Activated CD4-positive, alpha-beta T cell treated with anti-CD3 and anti-CD28 coated beads for 1 hour (primary cell): ENCODE measurements at places on chromosomes 5 and 9.

DNA sequence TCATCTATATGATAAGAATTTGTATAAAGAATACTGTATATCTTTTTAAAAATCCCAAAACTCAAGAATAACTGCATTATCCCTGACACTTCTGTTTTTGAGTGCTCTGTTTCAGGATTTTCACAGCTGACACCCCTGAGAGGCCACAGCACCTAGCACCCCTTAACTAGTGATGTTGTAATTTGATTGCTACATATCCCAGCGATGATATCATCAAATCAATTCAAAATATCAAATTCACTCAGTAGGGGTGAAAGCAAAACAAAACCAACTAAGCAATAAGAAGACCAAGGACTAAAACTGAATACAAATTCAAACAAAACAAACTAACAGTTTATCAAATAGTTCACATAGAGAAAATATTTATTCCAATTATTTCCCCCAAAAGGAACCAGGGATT is 184.3 kb downstream of the MCTP1 start:
- DNase-seq: no peak

DNA sequence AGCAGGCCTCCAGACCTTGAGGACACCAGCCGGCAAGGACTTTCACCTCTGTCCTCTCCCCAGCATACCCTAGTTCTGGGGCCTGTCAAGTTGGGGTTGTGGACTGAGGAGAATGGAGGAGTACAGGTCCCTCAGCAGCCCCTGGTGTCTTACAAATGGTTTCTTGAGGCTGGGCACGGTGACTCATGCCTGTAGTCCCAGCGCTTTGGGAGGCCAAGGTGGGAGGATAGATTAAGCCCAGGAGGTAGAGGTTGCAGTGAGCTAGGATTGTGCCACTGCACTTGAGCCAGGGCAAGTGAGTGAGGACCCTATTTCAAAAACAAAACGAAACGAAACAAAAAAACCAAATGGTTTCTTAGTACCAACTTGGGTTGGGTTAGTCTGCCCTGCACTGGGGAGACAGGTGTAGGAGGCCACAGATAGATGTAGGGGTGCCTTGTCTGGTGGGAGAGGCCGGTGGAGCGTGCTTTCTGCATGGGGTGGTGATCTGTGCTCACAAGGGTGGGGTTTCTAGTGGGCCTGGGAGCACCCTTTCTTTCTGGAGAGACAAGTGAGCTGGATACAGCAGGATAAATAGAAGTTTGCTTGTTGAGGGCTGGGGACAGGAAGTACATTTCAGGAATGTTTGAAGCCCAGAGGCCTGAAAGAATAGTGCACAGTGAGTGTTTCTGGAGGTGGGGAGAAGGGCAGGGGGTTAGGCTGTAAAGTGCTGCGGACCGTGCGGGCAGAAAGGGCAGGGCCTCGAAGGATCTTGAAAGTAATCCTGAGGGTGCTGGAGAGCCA is 37.7 kb upstream of the PSD2 start:
- no peak for DNase-seq

DNA sequence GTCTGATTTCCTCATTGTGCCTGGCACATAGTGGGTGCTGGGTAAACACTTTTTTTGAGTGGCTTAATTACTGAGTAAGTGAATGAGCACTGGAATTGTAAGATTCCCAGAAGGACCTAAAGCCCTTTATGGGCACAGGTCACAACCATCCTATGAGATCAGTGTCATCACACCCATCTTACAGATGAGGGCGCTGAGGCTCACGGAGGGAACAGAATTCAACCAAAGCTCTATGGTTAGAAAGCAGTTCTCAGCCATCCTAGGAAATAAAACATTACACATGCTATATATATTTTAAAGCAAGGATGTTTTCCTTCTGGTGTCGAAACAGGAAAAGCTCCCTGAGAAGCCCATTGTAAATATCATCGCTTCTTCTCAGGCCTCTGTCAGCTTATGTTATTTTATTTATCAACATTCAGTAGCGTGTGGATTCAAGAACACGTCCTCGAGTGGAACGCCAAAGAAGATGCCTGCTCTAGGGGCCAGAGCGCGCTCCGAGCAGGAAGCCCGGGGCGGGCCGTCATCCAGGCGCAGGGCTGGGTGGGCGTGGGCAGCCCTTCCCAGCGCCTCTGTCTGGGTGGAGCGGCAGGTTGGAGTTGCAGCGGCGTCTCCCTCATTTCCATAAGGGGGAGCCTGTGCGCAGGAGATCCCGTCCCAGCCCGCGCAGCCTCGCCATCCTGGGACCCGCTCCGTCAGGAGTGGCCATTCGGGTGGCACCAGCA is 155.8 kb upstream of the SMIM23 start:
- DNase-seq: no peak

GRCh38 chr5:132476876-132477781 is 13.4 kb downstream of the IRF1 start:
- DNase-seq: peak; percentile 31

DNA sequence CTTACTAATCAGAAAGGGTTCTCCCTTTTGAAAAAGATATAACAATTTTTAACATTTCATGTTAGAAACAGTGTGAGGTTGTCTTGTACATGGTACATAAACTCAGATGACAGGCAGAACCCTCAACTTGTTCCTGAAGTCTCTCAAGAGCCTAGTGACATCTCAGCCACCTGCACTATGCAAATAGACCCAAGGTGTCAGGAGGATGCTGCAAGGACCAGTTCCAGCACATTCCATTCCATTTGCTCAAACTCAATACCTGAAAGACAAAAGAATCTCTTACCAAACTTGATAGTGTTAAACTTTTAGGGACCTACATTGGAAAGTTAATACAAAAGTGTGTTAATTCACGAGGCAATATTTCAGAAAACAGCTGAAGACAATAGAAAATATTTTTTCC is 544.6 kb downstream of the CETN3 start:
- DNase-seq: no peak

GRCh38 chr9:105833271-105833975 is 139.1 kb downstream of the TMEM38B start:
- no peak for DNase-seq

DNA sequence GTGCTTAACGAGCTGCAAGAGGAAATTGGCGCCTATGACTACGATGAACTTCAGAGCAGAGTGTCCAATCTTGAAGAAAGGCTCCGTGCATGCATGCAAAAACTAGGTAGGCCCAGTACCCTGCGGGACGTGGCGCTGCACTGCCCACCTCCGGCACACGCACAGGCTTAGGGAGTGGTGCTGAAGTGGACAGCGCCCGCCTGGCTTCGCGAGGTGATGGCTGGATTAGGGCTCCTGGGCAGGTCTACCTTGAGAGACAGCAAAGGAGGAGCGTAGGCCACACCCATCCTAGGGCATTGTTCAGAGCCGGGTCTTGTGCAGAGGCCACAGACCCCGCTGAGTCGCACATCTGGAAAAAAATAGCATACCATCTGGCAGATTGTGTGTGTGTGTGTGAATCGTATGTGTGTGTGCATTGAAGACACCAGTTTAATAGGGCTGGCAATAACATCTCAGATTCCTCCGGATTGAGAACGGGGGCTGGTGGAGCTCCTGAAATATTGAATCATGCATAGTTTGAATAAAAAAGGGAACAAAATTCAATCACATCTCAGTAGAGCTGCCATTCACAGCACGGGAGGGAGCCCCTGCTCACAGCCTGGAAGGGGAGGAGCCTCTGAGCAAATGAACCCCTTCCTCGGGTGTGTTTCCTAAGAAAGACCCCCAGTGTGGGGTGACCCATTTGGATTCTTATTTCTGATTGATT is 11.1 kb downstream of the OLFM1 start:
- DNase-seq: no peak

DNA sequence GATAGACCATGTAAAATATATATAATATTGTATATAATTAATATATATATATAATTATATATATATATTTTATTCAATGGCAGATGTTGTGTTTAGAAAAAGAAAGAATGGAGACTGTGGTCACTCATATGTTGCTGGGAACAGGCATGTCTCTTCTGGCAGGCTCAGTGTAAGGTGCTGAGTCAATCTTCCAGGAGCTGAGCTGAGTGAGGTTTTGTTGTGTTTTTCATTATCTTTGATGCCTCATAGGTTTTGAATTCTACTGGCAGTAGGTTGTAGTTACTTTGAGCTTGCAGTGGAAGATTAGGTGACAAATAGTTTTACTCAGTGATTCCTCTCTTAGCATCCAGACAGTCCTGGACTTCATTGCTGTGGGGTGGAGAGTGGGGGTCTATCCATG is 561.3 kb downstream of the IRX1 start:
- no peak for DNase-seq

- DNase-seq: no peak
Observed at GRCh38 chr9:106684940-106685695, 177.8 kb upstream of the ZNF462 start.

GRCh38 chr5:3339092-3339797 is 256.4 kb upstream of the IRX1 start:
- DNase-seq: no peak

DNA sequence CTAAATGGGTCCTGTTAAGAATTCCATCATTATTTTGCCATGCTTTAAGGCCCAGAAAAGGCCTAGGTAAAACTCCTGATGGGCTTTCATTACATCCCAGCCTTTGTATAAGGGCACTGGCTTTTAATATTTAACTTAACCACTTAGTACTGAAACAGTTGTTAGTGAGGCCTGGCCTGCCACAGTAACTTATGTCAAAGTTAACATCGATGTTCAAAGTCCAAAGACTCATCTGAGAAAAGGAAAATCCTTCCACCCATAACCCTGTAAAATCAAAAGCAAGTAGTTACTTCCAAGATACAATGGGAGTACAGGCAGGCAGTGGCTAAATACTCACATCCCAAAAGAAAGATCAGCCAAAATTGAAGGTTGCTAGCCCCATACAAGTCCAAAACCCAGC is 15.0 kb upstream of the UGT3A1 start:
- DNase-seq: no peak

DNA sequence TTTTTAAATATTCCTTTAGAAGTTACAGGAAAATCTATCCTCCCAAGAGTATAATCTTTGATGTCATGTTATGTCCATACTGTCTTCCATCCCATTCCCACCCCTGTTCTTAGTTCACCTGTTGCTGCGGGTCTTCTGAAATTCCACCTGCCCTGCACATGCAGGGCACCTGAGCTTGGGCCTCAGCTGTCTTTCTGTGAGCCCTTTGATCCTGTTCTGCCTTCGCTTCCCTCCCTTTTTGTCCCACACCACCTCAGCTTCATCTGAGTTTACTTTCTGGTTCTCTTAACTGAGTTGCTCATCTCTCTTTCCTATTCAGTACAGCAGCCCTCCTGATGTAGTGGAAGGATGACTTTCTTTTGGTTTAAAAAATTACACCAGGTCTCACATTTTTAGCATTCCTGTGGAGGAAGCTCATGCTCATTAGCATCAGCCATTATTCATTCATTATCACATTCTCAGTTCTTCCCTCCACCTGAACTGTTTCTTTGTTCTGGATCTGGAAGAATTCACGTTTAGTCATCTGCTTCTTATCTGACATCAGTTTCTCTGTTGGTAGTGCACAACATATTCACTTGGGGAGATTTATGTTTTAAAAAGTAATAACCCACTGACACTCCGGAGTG is 211.0 kb downstream of the ADCY2 start:
- no peak for DNase-seq
